Type B pancreatic cell (in vitro differentiated cells): ENCODE measurements at places on chromosomes 4 and X. TPM values are rescaled to one million over a fixed set of nuclear protein-coding genes. Genes with fewer than 3 reads are reported as not detected.

Gene TRPC5OS
- total RNA-seq = not detected in 2 replicates

- no peak for DNase-seq
Observed at GRCh38 chr4:70737006-70737405, 15.2 kb downstream of the RUFY3 start.

DNA sequence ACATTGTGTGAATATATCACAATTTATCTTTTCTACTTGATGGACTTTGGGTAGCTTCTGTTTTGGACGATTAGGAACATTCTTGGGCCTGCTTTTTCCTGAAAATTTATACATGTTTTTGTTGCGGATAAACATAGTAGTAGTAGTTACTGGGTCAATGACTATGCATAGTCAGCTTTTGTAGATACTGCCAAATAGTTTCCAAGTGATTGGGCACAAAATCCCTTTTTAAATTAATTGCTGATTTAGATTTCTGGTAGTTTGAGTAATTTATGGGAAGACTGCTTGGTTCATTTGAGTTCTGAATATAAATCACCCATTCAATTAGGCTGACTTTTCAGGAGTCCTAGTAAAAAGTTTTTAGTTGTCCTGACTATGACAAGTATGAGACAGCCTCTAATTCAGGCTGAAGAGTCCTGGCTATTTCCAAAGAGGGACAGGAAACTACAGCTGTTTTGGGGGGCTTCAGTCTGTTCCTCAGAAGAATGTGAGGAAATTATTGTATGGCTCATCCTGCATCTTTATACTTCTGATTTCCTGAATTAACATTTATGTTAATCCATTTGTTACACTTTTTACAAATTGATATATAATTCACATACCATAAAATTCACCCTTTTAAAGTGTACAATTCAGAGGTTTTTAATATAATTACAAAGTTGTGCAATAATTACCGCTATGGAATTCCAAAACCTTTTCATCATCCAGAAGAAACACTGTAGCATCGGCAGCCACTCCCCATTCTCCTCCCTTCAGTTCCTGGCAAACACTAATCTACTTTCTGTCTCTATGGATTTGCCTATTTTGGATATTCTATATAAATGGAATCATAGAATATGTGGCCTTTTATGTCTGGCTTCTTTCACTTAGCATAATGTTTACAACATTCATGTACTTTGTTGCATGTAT lies 14.2 kb downstream of the LRP2BP start:
- no peak for DNase-seq

- DNase-seq = no peak
Observed at GRCh38 chrX:128616933-128617332, 564.7 kb upstream of the ACTRT1 start.

DNA sequence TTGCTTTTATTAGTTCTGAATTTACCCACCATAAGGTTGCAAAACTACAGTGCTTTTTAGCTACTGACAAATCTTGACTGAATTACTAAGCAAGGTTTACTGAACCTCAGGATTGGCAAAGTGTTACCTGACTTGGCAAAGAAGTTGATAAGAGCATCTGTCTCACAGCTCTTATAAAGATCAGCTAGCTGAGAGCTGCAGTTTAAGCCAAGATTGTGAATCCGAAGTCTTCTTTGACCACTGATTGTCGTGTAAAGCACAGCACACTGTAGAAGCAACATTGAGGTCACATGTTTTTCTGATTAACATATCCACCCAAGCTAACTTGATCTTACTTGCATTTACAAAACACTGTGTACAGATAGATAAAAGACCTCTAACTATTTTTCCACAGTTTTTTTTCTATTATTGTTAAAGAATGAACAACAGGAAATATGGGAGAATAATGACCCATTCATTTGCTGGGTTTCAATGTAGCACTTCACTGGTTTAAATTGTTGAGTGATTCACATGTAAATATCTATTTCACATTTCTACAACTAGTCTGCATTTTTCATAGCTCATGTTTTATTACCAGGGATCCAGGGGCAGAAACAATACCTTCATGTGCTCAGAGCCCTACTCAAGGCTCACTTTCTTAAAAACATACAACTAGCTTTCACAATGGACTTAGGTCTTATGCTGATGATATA lies 54.0 kb downstream of the METTL14 start:
- DNase-seq = no peak
